NCI-H460 (cell line): ENCODE measurements at places on chromosomes 1 and 21. TPM values are rescaled to one million over a fixed set of nuclear protein-coding genes. Genes with fewer than 3 reads are reported as not detected.

The PTAFR gene
- 0.09 TPM in 1 of 2 replicates, not detected in the other for total RNA-seq

The LYPD8 gene
- total RNA-seq: not detected in 2 replicates

The TCEA3 gene
- total RNA-seq: 0.20 and 0.27 TPM in 2 replicates

The PDXK gene
- total RNA-seq: 38.9 and 45.7 TPM in 2 replicates

The TEDDM1 gene
- not detected in 2 replicates for total RNA-seq

The CRP gene
- total RNA-seq: not detected in 2 replicates

The S100A5 gene
- 0.30 TPM in 1 of 2 replicates, not detected in the other for total RNA-seq
